H1 (cell line): ENCODE measurements at places on chromosomes 2 and 18. TPM values are rescaled to one million over a fixed set of nuclear protein-coding genes. Genes with fewer than 3 reads are reported as not detected.

- DNase-seq: no peak
These were observed 22.1 kb upstream of the DOCK10 start for GRCh38 chr2:225064362-225064761.

Gene FIGN
- 21.5 and 22.8 TPM in 2 replicates for total RNA-seq

Gene CTLA4
- not detected in 2 replicates for total RNA-seq

Gene COLEC11
- 0.25 and 0.47 TPM in 2 replicates for total RNA-seq

GRCh38 chr2:70767699-70768589 lies at the start of gene ADD2:
TSS of gene ADD2 (minus strand) at chr2:70768200. CDS start at chr2:70706408, 61,792 bp downstream.
- DNase-seq: peak; percentile 80

Gene IRS1
- total RNA-seq: 24.9 and 26.9 TPM in 2 replicates

DNA sequence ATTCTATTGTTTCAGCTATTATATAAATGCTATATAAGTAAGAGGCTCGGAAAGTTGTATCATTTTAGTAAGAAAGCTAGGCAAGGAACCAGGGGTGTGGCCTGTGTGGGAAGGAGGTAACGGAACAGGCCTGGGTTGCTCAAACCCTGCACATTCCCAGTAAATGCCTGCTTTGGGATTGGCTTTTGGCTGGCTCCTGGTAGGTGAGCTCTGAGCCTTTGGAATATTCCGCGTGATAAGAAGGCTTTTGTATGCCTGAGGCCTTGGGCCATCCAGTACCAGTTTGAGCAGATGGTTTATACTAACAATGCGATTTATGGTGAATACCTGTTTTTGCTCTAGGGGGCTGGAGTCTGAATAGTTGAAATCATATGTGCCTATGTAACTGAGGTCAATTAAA lies 42.6 kb upstream of the CDH20 start:
- DNase-seq: no peak

- DNase-seq: no peak
These were observed 406.1 kb downstream of the SETBP1 start for GRCh38 chr18:45086777-45087176.

DNA sequence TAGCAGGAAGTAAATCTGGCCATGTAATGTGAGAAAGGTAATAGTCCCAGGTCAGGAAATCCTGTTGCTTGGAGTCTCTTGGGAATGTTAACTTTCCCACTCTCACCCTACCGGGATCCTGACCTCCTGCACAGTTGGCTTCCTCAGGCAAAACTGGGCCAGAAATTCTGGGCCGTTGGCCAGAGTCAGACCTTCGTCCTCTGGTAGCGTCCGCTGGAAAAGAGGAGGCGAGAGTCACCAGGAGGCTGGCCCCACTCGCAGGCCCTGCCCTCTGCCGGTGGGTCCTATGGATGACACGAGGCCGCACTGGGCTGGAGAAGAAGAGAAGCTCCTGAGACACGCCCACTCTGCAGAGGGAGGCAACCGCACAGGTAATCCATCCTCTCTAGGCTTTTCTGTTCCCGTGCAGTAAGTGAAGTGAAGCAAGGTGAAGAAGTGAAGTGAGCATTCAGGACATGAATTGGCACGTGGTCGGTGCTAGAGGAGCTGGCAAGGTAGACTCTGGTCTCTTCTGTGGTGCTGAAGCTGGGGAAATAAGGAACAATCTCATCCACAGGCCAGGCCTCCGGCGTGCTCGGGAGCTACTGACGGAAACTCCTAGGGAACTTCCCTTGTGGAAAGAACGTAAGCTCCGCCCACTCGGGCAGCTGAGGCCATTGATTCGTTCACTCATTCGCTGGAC lies 182.7 kb upstream of the GLI2 start:
- DNase-seq: peak; percentile 41

GRCh38 chr2:37583402-37583801 lies 88.0 kb downstream of the CDC42EP3 start:
- no peak for DNase-seq

- DNase-seq: no peak
These were observed 86.1 kb upstream of the BZW1 start for GRCh38 chr2:200725596-200725995.

- DNase-seq: no peak
These were observed 3.0 kb downstream of the ADCY3 start for GRCh38 chr2:24917086-24917485.

- no peak for DNase-seq
These were observed 1.2 kb upstream of the OTX1 start for GRCh38 chr2:63049211-63049969.

Gene FAHD2A
- total RNA-seq: 25.8 and 26.7 TPM in 2 replicates

DNA sequence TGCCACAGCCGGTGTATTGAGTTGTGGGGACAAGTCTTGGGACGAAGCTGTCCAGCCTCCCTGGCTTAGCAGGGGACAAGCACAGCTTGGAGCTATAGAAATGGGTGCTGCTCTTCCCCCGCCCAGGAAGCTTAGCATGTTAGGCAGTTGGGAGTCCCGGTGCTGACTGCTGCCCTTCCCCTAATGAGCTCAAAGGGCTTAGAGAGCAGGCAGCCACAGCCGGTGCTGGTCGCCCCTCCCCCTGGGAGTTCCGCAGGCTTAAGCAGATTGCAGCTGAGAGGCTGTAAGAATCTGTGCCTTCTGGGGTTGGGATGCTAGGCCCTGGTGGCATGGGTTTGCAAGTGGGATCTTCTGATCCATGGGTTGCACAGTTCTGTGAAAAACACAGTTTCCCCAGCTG lies 237.3 kb downstream of the DCDC2C start:
- no peak for DNase-seq

- no peak for DNase-seq
These were observed 292.4 kb upstream of the ZEB2 start for GRCh38 chr2:144812288-144812687.

DNA sequence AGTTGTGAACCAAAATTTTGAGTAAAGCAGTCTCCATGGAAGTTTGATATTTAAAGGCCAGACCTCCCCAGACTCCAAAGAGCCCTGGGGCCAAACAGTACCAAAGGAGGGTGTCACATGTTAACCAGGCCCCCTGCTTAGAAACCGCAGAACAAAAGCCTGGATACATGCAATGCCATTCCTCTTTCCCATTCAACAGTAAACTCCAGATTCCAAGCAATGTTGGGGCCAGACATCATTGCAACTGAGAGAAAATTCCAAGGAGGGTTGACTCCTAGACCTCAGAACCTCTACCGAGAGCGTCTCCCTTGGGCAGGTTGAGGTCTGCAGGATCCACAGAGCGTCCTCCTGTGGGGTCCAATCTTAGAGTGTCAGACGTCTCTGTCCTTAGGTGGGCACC lies 404.4 kb upstream of the SYT4 start:
- DNase-seq: no peak

DNA sequence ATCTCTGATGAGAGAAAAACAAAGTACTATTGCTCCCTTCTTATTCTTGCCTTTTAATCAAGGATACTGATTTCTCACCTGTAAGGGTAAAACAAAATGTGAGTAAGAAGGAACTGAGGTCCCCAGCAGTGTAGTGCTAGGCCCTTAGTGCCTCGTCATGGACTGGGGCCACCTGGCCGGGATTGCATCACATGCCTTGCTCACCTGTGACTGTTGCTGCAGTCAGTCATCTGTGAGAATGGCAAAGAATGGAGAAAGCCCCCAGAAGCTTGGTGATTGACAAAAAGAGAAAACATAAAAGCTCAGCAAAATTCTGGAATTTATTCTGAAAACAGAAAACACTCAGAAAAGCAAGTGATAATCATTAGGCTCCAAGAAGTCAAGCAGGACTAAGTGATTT lies 63.4 kb downstream of the SPATS2L start:
- no peak for DNase-seq

- no peak for DNase-seq
These were observed 81.9 kb downstream of the DYNAP start for GRCh38 chr18:54672846-54673475.

Gene SLC23A3
- 0.84 and 0.90 TPM in 2 replicates for total RNA-seq

Gene MOCOS
- 5.8 and 6.5 TPM in 2 replicates for total RNA-seq

GRCh38 chr2:45964223-45964841 lies 312.9 kb downstream of the PRKCE start:
- DNase-seq: no peak

Gene FKBP7
- total RNA-seq: 4.8 and 7.0 TPM in 2 replicates

Gene CD302
- total RNA-seq: 0.61 and 0.76 TPM in 2 replicates

GRCh38 chr2:8317418-8317817 lies 364.4 kb upstream of the ID2 start:
- no peak for DNase-seq

DNA sequence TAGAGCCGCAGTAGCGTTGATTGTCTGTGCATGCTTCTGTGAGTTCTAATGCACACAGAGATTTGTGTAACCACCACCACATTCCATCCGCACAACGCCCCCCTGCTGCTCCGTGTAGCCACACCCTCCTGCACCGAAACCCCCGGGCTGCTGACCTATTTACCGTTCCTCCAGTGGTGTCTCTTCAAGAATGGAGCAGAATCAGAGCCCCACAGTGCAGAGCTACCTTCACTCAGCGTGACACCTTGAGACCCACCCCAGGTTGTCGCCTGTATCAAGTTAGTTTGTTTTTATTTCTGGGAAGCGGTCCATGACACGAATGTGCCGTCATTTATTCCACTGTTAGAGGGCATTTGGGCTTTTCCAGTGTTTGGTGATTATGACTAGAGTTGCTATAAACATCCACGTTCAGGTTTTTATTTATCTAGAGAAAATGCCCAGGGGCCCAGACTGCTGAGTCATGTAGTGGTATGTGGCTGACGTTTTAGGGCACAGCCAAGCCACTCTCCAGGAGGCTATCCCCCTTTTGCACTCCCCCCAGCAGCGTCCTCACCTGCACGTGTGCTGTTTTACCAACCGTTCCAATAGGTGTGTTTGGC lies 266.8 kb downstream of the NDUFA10 start:
- DNase-seq: no peak

DNA sequence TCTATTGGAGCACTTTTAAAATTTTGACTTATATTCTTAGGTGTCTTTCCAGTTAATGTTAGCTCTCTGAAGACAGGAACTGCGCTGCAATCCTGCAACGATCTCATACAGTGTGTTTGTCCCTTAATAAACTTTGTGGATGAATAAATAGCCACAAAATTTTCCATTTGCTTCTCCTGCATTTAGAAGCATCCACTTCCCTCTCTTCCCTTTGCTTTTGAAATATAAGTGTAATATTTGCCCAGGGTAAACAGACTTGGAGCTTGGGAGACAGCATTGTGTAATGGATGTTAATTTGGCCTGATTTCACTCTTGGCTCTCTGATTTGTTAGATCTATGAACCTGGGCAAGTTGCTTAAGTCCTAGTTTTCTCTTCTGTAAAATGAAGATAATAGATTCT lies 58.2 kb upstream of the CD28 start:
- DNase-seq: no peak

Gene NIFK
- 99.3 and 117 TPM in 2 replicates for total RNA-seq

GRCh38 chr2:106039634-106040315 lies 154.3 kb downstream of the UXS1 start:
- no peak for DNase-seq

Gene TP53I3
- 29.4 and 30.1 TPM in 2 replicates for total RNA-seq

GRCh38 chr2:30666266-30666874 lies 140.9 kb downstream of the CAPN13 start:
- DNase-seq: peak; percentile 19

DNA sequence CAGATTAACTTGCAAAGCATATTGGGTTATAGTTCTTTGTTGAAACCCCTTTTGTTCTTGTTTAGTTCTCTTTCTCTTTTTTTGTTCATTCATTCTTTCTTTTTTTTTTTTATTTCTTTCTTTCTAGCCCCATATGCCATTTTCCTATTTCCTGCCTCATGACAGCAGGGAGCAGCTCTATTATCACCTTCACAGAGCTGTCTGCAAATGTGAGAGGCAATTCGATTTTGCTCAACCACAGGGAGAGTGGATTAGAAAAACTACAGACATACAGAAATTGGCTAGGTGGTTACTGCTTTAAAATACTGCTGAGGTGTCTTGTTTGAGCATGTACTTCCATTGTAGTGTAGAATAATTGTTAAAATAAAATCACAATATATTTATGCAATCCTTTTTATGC lies 44.2 kb upstream of the TBR1 start:
- DNase-seq: no peak

GRCh38 chr2:230140667-230141066 lies 71.9 kb upstream of the SLC16A14 start:
- peak; percentile 15 for DNase-seq

- no peak for DNase-seq
These were observed 52.3 kb upstream of the SCG2 start for GRCh38 chr2:223654384-223654915.

- DNase-seq: no peak
These were observed 249.2 kb upstream of the SLC39A10 start for GRCh38 chr2:195407783-195408182.

DNA sequence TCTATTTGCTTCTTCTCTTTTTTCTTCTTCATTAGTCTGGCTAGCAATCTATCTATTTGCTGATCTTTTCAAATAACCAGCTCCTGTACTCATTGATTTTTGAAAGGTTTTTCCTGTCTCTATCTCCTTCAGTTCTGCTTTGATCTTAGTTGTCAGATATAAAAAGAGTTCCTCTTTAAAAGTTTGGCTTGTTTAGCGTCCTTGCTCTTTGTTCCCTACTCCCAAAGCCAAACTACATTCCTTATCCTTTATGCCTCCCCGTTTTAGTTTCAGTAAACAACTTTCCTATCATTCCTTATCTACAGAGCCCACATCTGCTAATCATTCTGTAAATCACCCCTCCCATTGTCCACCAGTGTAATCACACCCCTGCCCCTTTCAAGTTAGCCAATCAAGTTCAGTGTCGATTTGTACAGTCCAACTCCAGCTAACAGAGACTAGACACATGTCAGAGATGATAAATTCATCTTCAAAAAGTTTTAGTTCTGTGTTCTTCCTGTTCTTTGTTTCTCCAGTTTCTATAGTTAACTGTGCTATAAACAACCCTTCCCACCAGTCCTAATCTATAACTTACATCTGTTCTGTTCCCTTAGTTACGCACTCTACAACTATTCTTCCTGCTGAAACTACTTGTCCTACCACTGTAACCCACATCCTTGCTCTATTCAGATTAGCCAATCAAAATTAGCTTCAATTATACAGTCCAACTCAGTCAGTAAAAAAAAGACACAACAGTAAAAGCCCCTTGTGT lies 44.4 kb downstream of the TFPI start:
- DNase-seq: no peak

DNA sequence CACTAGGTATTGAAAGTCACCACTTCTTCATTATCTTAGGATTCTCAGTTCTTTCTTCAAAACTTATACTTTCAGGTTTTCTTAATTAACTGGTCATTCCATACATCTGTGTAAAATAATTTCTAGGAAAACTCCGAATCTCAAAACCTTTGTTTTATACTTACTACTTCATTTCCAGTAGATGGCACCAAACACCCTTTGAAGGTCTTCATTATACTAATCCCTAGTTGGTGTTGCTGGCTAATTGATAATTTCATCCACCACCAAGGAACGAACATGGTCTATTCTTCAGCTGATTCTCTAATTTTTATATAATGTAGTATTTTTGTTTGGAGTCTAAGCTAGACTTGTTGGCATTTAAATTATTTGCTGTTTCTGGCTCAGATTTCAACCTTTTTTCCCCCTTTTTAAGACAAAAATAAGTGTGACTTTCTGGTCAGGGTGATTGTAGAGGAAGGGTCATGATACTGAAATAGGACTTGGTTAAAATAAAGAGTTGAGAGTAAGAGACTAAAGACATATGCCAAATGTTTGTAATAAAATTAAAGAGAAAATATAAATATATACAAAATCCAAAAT lies 2.8 kb upstream of the MXD1 start:
- no peak for DNase-seq

Gene SERPINB4
- 0.32 and 0.96 TPM in 2 replicates for total RNA-seq
